Neural progenitor cell (in vitro differentiated cells): ENCODE measurements at places on chromosomes 3 and 15.

DNA sequence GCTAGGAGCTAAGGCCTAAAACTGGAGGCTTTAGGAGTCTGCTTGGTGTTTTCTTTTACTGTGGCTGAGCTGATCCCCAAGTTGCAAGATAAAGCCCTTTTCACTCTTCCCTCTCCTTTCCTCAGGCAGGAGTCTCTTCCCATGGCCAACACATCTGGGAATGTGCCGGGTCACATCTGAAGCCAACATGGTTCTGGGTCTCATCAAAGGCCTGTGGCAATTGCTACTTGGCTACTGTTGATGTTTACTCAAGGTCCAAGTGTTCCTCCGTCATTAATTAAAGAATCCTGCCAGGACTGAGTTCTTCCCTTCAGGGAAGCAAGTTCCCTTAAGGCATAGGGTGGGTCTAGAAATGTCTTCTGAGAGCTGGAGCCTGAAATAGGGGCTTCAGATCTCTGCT lies 230.2 kb downstream of the GBE1 start:
- no peak overlapping the region for H3K27ac ChIP-seq
- no peaks in the 10 kb centered on the region for H3K36me3 ChIP-seq
- H3K27me3 ChIP-seq: no peaks in the 10 kb centered on the region

GRCh38 chr3:123469323-123469995 lies 20.6 kb upstream of the ADCY5 start:
- H3K27me3 ChIP-seq: no peaks in the 10 kb centered on the region
- no peaks in the 10 kb centered on the region for H3K36me3 ChIP-seq
- H3K4me3 ChIP-seq: no peak overlapping the region
- H3K27ac ChIP-seq: no peak overlapping the region

- no peaks in the 10 kb centered on the region for H3K36me3 ChIP-seq
- peak; percentile 88 for DNase-seq
- no peak overlapping the region for H3K4me3 ChIP-seq
Measured at GRCh38 chr15:35751413-35752133, 205.6 kb upstream of the DPH6 start.

GRCh38 chr3:66372681-66373350 lies 128.0 kb downstream of the LRIG1 start:
- no peak overlapping the region for H3K27ac ChIP-seq
- no peaks in the 10 kb centered on the region for H3K4me1 ChIP-seq
- H3K27me3 ChIP-seq: no peaks in the 10 kb centered on the region
- peak; percentile 59 for DNase-seq

GRCh38 chr15:39517122-39517855 lies 63.6 kb upstream of the THBS1 start:
- H3K27ac ChIP-seq: no peak overlapping the region
- no peak for DNase-seq
- no peaks in the 10 kb centered on the region for H3K36me3 ChIP-seq
- no peaks in the 10 kb centered on the region for H3K27me3 ChIP-seq
- no peaks in the 10 kb centered on the region for H3K4me1 ChIP-seq

- no peak overlapping the region for H3K4me3 ChIP-seq
- H3K4me1 ChIP-seq: peaks cover 8% of the 10 kb centered on the region
- H3K27ac ChIP-seq: no peak overlapping the region
- DNase-seq: no peak
- H3K36me3 ChIP-seq: no peaks in the 10 kb centered on the region
Measured at GRCh38 chr3:69710153-69710977, 28.9 kb upstream of the MITF start.

GRCh38 chr15:69559440-69560190 lies 107.0 kb downstream of the RPLP1 start:
- H3K27ac ChIP-seq: no peak overlapping the region
- no peaks in the 10 kb centered on the region for H3K36me3 ChIP-seq
- peaks cover 39% of the 10 kb centered on the region for H3K4me1 ChIP-seq
- no peaks in the 10 kb centered on the region for H3K27me3 ChIP-seq
- no peak overlapping the region for H3K4me3 ChIP-seq

DNA sequence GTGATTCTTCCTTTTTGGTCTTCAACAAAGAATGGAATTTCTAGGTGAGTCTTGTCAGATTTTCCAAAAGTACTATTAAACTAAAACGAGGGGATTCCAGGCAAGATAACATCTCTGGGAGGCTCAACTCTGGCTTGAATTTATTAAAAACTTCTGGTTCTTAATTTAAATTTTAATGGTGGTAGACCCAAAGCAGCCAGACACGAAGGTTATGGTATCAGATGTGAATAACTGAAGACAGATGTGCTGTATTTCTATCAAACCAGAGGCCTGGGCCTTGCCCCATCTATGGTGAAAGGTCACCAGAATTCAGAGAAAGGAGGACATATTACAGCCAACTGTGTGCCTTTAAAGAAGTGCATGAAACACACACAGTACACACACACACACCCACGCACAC lies 283.2 kb upstream of the ICE2 start:
- no peaks in the 10 kb centered on the region for H3K27me3 ChIP-seq
- H3K4me3 ChIP-seq: no peak overlapping the region
- DNase-seq: no peak
- no peak overlapping the region for H3K27ac ChIP-seq
- no peaks in the 10 kb centered on the region for H3K36me3 ChIP-seq
